Spleen (tissue), 13 donors: ENCODE measurements at places on chromosomes 1 and 21. TPM values are rescaled to one million over a fixed set of nuclear protein-coding genes. Genes with fewer than 3 reads are reported as not detected.

GRCh38 chr1:167095368-167095767 is 1.5 kb downstream of the STYXL2 start:
- H3K27ac ChIP-seq = no peak overlapping the region
- H3K27me3 ChIP-seq = no peaks in the 10 kb centered on the region
- no peak overlapping the region for H3K4me3 ChIP-seq
- H3K4me1 ChIP-seq = no peaks in the 10 kb centered on the region

- no peaks in the 10 kb centered on the region for H3K27me3 ChIP-seq
- peak; percentile 91 for DNase-seq
- peak overlapping the region; percentile 67 for H3K4me3 ChIP-seq
- H3K4me1 ChIP-seq = peaks cover 56% of the 10 kb centered on the region
- H3K36me3 ChIP-seq = peaks cover 7% of the 10 kb centered on the region
- H3K27ac ChIP-seq = peak overlapping the region; percentile 73
Observed at GRCh38 chr1:241639623-241640148, 483 bp downstream of the CHML start.

DNA sequence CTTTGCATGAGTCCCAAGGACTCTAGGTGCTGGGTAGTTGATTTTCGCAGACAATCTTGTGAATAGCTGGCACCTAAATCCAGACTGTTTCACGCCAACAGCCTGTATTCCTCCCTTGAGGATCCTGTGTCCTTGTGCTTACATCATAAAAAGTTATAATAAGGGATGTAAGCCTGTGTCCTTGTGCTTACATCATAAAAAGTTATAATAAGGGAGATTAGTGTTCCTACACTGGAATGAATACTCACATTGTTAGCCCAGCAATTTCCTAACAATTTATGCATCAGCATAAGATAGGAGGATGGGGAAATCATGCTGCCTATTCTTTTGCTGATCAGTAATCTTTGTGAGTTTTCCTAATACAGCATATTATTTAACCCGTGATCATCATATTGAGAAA is 4.0 kb upstream of the HSD3B2 start:
- no peak overlapping the region for H3K27ac ChIP-seq
- no peaks in the 10 kb centered on the region for H3K4me1 ChIP-seq
- no peaks in the 10 kb centered on the region for H3K27me3 ChIP-seq
- no peaks in the 10 kb centered on the region for H3K36me3 ChIP-seq
- H3K4me3 ChIP-seq = no peak overlapping the region

GRCh38 chr1:100354971-100355394 is 2.7 kb downstream of the CDC14A start:
- peaks cover 10% of the 10 kb centered on the region for H3K36me3 ChIP-seq
- DNase-seq = no peak
- peaks cover 49% of the 10 kb centered on the region for H3K4me1 ChIP-seq
- no peak overlapping the region for H3K4me3 ChIP-seq
- H3K27ac ChIP-seq = no peak overlapping the region

DNA sequence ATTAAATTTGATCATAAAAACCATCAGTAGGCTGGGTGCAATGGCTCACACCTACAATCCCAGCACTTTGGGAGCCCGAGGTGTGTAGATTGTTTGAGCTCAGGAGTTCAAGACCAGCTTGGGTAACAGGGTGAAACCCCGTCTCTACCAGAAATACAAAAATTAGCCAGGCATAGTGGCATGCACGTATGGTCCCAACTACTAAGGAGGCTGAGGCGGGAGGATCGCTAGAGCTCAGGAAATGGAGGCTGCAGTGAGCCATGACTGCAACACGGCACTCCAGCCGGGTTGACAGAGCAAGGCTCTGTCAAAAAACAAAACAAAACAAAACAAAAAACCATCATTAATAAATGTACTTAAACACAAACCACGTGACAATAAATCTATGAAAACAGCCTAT is 61.0 kb downstream of the ARID4B start:
- no peak overlapping the region for H3K27ac ChIP-seq
- H3K4me3 ChIP-seq = no peak overlapping the region
- DNase-seq = no peak

GRCh38 chr1:158115126-158115525 is 65.6 kb upstream of the CD1D start:
- no peak overlapping the region for H3K27ac ChIP-seq
- no peaks in the 10 kb centered on the region for H3K36me3 ChIP-seq
- no peak for DNase-seq
- no peak overlapping the region for H3K4me3 ChIP-seq

GRCh38 chr1:204307334-204307883 is 52.3 kb downstream of the PLEKHA6 start:
- no peak for DNase-seq
- H3K36me3 ChIP-seq = no peaks in the 10 kb centered on the region
- H3K27me3 ChIP-seq = no peaks in the 10 kb centered on the region
- no peak overlapping the region for H3K27ac ChIP-seq

DNA sequence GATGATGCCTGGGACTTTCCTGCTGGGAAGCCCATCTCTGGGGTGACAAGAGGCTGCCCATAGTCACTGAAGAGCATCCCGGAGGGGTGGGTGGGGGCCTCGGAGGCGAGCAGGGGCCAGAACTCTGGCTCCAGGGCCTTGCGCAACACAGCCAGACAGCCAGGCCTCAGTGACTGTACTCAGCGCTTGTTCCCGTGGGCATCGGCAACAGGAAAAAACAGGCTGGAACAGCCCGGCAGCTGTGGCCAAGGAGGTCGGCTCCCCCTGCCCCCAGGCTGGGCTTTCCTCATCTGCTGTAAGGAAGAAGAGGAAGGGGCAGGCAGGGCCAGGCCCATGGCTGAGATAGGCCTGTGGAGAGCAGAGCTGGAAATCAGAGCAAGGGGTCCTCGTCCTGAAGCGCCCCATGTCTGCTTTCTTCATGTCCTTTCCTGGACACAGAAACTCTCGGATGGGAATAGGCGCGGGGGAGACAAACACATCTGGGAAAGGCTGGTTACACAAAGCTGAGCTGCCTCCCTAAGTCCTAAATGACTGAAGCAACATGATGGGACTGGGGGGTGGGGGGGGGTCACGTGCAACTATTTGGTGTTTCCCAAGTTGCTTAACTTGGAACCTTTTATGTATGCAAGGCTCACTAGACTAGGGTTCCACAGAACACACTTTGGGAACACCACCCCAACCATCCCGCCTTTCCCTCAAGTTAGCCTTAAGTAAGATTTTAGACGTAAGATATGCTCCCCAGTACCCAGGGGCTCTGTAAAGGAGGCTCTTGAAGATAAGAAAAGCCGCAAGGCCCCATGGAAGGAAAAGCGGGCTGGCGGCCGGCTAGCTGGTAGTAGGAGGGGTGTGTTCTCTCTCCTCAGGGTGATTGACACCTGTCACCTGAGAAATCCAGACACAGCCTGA is 30.7 kb downstream of the HSPG2 start:
- peak; percentile 67 for DNase-seq
- no peaks in the 10 kb centered on the region for H3K27me3 ChIP-seq
- peak overlapping the region; percentile 63 for H3K27ac ChIP-seq
- peaks cover 46% of the 10 kb centered on the region for H3K4me1 ChIP-seq
- H3K36me3 ChIP-seq = no peaks in the 10 kb centered on the region

GRCh38 chr1:107142140-107142542 is 1.3 kb downstream of the NTNG1 start:
- DNase-seq = no peak
- no peaks in the 10 kb centered on the region for H3K36me3 ChIP-seq
- peaks cover 47% of the 10 kb centered on the region for H3K27me3 ChIP-seq
- H3K4me3 ChIP-seq = peak overlapping the region; percentile 54
- H3K4me1 ChIP-seq = peaks cover 28% of the 10 kb centered on the region

GRCh38 chr1:155695072-155695471 is 6.2 kb downstream of the DAP3 start:
- peaks cover 31% of the 10 kb centered on the region for H3K4me1 ChIP-seq
- no peak for DNase-seq
- no peak overlapping the region for H3K27ac ChIP-seq
- no peaks in the 10 kb centered on the region for H3K27me3 ChIP-seq
- H3K4me3 ChIP-seq = no peak overlapping the region
- H3K36me3 ChIP-seq = peaks cover 3% of the 10 kb centered on the region

DNA sequence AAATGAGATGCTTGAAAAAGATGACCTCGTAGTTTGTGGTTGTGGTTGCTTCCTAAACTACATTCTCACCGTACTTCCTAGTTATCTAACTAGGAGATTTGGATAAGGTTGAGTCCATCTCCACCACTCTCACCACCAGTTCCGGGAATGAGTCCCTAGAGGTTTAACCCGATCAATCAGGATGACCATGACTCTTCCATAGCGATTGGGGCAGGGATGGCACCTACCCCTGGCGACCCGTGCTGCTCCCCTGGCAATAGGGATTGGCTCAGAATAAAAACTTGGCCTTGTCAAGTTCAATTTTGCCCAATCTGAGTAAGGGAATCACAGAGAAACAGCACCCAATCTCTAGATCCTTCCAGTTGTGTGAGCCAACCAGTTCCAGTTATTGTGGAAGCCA is 2.7 kb upstream of the MIS18A start:
- no peak overlapping the region for H3K4me3 ChIP-seq
- peaks cover 12% of the 10 kb centered on the region for H3K4me1 ChIP-seq
- no peaks in the 10 kb centered on the region for H3K36me3 ChIP-seq
- H3K27me3 ChIP-seq = no peaks in the 10 kb centered on the region
- DNase-seq = no peak
- no peak overlapping the region for H3K27ac ChIP-seq

GRCh38 chr21:21955204-21955603 is 957.0 kb downstream of the NCAM2 start:
- no peaks in the 10 kb centered on the region for H3K4me1 ChIP-seq
- no peak overlapping the region for H3K27ac ChIP-seq
- H3K4me3 ChIP-seq = no peak overlapping the region
- DNase-seq = no peak

DNA sequence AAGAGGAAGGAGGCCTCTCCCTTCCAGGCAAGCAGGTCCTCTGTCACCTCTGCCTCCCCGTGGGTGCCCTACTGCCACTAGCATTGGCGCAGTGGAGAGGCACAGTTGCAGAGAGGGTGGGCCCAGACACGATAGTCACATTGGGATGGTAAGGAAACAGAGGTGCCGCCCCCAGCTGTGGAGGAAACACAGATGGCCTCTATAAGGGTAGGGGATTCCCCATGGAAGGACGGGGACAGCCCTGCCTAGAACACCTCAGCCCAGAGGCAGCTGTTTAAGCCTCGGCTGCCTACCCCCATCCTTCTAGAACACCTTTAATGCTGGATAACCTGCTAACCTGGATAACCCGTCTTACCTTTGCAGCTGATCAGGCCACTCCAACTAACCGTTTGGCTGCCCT is 65.7 kb upstream of the CNTN2 start:
- DNase-seq = no peak
- peaks cover 5% of the 10 kb centered on the region for H3K4me1 ChIP-seq
- H3K27me3 ChIP-seq = peaks cover 2% of the 10 kb centered on the region
- H3K36me3 ChIP-seq = no peaks in the 10 kb centered on the region
- no peak overlapping the region for H3K4me3 ChIP-seq
- no peak overlapping the region for H3K27ac ChIP-seq

DNA sequence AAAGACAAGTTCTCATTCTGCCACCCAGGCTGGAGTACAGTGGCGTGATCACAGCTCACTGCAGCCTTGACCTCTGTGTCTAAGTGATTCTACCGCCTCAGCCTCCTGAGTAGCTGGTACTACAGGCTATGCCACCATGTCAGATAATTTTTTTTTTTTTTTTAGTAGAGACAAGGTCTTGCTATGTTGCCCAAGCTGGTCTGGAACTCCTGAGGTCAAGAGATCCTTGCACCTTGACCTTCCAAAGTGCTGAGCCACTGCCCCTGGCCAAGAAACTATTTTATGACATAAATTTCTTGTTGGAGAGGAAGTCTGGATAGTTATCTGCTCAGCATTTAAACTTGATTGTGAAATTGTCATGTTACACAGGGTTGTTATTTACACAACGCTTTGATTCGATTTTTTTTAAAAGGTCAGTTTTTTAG is 2.1 kb downstream of the SCCPDH start:
- peaks cover 33% of the 10 kb centered on the region for H3K36me3 ChIP-seq
- H3K4me1 ChIP-seq = peaks cover 16% of the 10 kb centered on the region
- DNase-seq = no peak
- H3K27me3 ChIP-seq = no peaks in the 10 kb centered on the region

DNA sequence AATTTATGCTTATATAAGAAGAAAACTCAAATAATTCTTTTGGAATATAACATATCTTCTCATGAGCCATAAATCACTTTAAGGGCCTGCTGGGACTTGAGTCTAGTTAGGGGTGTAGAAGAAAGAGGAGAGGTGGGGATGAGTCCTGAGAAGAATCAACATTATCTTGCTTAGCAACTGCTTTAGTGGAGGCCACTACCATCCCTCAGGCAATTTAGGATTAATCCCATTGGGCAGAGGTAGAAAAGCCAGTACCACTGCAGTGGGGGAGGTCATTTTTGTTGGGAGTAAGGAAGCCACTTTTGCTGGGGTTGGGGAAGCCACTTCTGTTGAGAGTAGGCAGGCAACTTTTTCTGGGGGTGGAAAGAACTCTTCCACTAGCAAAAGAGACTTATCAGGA is 47.7 kb downstream of the SLC2A1 start:
- H3K4me3 ChIP-seq = no peak overlapping the region
- no peaks in the 10 kb centered on the region for H3K4me1 ChIP-seq
- DNase-seq = no peak
- no peaks in the 10 kb centered on the region for H3K36me3 ChIP-seq
- no peaks in the 10 kb centered on the region for H3K27me3 ChIP-seq

- H3K4me1 ChIP-seq = peaks cover 88% of the 10 kb centered on the region
- no peaks in the 10 kb centered on the region for H3K36me3 ChIP-seq
- no peak overlapping the region for H3K4me3 ChIP-seq
- H3K27me3 ChIP-seq = no peaks in the 10 kb centered on the region
Observed at GRCh38 chr1:153883223-153883622, 39.5 kb downstream of the GATAD2B start.

DNA sequence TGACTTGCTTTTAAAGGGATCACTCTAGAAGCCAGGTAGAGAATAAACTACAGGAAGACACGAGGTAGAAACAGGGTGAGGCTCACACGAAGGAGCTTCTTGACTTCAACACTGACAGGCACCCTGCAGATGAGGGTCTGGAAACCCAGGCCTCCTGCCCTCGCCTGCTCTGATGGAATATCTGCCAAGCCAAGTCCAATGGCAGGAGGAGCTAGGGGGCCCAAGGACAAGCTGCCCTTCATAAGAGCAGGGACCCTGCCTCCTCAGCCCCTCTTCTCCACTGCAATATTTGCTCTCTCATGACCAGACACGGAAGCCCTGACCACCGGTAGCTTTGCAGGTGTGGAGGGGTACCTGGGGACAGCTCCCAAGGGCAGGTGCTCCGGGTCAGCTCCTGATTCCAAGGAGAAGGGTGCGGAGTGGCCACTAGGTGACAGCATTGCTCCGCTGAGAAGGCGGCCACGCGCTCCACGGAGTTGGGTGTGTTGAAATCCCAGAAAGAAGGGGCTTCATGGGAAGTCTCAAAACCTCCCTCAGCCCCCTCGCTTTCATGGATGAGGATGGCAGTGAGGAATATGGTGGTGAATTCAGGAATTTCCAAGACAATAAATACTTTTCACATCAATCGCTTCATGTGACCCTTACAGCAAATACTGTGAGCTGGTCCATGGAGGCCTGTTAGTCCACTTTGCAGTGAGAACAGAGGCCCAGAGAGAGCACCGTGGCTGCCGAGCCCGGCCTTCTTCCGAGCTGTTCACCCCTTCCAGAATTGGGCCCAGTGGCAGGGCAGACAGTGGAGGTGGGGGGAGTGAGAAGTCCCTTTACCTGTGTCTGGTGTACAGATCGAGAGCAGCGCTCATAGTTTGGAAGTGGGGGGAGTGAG is 33.2 kb upstream of the PAX7 start:
- H3K36me3 ChIP-seq = no peaks in the 10 kb centered on the region
- H3K27me3 ChIP-seq = no peaks in the 10 kb centered on the region
- H3K4me3 ChIP-seq = no peak overlapping the region
- peak; percentile 83 for DNase-seq
- no peak overlapping the region for H3K27ac ChIP-seq

EXO5 gene
- total RNA-seq = 8.3 TPM

KRTAP12-2 gene
- total RNA-seq = not detected

DNMT3L gene
- not detected for total RNA-seq

CLDN8 gene
- not detected for total RNA-seq

WDTC1 gene
- 43.9 TPM for total RNA-seq

RPL22 gene
- 128 TPM for total RNA-seq
